ENCODE measurements at places on chromosomes 2 and 18.

DNA sequence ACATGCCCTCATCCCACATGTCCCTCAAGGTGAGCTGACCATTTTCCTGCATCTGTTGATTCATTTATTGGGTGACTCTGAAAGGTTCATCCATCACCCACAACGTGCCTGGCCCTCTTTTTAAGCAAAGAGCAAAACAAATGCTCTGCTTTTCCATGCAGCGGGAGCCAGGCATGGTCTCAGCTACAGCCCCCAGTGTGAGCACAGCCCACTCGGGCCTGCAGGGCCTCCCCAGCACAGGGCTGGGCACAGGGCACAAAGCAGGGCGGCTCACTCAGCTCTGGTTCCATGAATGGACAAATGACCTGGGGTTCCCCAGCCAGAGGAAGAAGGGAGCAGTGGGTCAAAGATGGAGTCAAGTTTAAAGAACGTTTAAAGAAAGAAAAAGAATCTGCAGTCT, 24.1 kb upstream of the OTOS start:
- no peak for DNase-seq

GRCh38 chr18:65527879-65528633, 222.8 kb upstream of the CDH7 start:
- no peak for DNase-seq

DNA sequence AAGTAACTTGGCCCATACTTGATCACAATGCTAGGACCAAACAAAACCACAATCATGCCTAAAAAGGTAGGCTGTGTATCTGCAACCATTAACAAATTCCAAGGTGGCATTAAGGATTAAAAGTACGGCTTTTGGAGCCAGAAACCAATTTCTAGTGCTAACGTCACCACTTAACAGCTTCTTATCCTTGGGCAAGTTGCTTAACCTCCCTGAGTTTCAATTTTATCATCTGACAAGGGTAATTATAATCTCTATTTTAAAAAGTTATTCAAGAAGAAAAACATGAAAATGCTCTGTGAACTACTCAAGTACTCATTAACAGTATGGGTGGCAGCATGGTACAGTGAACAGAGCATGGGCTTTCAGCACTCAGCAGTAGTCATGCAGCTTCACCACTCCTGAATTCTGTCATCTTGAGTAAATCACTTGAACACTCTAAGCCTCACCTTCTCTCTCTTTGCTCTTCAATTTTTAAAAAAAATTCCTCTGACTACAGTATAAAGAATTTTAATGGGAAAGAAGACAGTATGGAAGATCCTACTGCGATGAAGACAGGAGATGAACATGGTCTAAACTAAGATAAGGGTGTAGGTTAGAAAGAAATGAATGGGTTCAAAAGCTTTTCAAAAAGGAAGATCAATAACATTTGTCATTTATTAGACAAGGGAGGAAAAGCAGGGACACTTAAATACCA, 69.2 kb downstream of the SS18 start:
- DNase-seq, result no peak

- no peak for DNase-seq
Measured at GRCh38 chr2:225932811-225933413, 533.4 kb downstream of the NYAP2 start.

GRCh38 chr2:139911160-139911559, 1131.0 kb upstream of the NXPH2 start:
- DNase-seq, result no peak

DNA sequence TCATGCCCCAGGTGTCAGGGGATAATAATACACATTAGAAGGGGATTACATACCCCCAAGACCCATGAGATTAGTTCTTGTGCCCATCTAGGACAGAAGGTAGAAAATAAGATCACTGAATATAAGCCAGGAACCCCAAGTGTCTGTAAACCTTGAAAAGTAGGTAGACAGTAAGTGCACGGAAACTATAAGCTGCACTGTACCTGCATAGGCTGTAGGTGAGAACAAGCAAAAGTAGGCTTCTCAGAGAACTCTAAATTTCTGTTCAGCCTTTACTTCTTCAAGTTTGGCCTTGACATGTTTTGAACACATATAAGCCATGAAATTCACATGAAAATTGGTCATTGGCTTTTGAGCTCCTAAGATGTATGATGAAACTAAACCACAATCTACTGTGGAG, 113.0 kb upstream of the FSIP2 start:
- DNase-seq, result no peak

Measured in GM13976 (cell line).